ENCODE measurements at places on chromosomes 7 and 10.

- DNase-seq = no peak
Observed at GRCh38 chr7:49398746-49399145, 374.7 kb upstream of the VWC2 start.

DNA sequence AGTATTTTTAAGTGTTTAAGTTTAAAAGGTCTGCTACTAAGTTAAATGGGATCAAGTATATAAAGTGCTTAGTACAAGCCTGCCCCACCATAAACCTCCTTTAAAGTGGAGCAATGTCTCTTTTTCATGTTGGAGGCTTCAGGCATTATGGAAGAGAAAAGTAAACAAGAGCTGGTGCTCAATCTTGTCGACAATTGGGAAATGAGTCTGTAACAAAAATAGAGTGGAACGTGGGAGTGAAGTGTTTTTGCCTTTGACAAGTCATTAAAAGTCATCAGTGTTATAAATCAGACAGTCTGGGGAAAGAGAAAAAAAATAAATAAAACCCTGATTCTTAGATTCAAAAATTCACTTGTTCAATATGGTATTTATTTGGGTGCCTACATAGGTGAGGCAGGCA lies 44.7 kb downstream of the DNAJC12 start:
- no peak for DNase-seq

DNA sequence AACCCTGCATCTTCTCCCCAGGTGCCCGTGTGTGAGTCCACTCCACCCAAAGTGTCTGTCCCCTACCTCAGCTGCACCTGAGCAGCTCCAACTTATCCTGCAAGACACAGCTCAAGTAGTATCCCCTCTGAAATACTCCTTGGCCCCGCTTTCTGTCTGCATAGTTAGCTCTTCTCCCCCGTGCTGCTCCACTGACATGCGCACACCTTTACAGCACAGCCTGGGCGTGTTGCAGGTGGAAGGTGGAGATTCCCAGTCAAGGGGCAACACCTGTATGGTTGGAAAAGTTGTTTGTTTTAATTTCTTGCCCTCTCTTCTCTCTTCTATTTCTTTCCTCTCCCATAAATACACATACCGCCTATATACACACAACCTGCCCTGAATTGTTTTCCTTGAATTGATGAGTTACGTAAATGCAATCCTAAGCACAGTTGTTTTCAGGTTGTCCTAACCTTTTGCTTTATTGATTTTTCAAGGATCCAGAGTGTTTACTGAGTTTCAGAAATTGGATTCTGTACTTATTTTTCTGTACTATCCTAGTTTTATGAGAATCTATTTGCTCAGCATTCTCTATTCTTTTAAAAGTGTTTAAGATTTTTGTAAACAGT lies 14.9 kb downstream of the MET start:
- no peak for DNase-seq

DNA sequence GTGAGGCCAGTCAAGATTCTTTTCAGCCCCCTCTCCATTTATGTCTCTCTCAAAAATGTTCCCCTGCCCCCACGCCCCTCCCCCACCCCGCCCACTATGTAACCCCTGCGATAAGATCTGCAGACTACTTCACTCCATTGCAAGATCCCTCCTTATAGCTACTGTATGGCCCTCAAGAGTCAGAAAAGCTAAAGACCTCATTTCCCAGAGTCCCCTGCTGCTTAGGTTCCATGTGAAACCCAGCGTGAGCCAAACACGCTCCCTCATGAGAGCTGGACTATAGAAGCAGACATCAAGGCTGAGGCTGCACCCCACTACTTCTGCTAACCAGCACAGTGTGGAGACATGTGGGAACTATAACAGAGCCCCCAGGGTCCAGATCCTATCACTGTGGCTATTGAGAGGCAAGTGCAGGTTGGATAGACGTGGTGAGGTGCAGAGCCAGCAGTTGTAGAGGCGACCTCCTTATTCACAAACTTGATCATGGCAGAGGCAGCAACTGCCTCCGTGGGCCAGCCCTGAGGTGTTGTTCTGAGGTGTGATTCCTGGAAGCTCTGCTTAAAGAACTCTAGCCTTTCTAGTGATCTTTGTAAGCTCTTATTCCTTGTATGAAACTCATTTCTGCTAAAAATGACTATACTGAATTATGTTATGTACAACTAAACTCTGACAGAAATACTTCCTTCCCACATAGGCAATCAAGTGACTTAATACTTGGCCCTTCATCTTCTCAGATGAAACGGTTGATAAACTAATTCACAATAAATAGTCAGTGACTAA lies 117.0 kb upstream of the ARID5B start:
- DNase-seq = no peak

GRCh38 chr7:3821488-3821887 lies 520.4 kb downstream of the SDK1 start:
- DNase-seq = no peak

DNA sequence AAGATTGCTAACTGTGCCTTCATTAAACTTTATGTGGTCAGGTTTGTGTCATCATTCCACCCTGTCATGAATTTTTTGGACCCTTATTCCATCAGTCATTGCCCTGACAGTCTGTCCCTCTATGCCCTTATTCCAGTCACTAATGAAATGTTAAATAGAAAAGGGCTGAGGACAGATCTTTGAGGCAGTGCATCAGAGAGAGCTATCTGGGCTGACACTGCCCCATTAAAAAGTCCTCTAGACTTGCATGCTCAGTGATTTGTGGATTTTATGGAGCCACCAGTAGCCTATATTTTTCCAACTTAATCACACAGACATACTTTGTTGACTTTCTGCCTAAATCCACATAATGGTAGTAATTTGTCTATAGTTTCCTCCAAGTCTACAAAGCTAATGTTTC lies 264.7 kb upstream of the YAE1 start:
- DNase-seq = no peak

GRCh38 chr10:30600005-30600404 lies 29.5 kb downstream of the LYZL2 start:
- no peak for DNase-seq

GRCh38 chr7:235576-236395 lies 43.4 kb downstream of the FAM20C start:
- DNase-seq = no peak

DNA sequence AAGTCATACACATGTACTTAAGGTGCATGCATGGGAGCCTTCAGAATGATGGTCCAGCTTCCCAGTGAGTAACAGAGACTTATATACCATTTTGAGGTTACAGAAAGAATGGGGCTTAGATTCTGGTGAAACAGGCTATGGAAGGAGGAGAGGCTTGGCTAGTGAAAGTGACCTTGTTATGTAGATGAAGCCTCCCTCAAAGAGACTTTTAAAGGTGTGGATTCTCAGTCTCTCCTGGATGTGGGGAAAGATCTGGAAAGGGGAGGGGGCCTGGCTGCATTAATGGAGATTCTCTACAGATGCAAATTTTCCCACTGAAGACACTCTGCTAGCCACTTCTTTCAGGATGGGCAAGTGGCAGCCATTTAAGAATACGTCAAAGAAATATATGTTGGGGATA lies 5.5 kb downstream of the RASSF4 start:
- no peak for DNase-seq

DNA sequence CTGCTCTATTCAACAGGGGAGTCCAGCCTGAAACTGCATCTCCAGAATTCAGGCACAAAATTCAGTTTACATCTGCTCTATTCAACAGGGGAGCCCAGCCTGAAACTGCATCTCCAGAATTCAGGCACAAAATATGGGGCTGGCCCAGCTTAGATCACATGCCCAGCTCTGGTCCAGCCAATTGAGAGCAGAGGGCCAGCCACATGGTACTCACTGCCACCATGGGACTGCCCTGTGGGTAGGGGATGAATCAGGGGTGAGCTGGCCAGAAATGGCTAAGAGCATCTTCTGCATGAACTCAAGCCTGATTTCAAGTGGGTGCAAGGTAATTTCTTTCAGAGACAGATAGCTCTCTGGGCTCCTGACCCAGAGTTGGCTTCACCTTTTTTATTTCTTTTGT lies 156.6 kb upstream of the LYZL2 start:
- no peak for DNase-seq

DNA sequence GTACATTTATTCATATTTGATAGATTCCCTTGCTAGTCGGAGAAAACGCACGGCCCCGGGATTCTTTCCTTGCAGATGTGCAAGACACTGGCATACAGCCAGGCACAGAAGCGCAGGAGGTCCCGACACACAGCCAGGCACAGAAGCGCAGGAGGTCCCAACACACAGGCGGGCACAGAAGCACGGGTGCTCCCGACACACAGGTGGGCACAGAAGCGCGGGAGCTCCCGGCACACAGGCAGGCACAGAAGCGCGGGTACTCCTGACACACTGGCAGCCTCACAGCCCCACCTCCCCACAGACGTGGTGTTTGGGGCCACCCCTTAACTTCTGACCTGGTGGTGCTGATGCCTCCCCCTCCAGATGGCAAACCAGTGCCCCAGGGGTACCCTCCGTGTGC lies 237.3 kb downstream of the ZMYND11 start:
- no peak for DNase-seq

GRCh38 chr7:80087051-80087770 lies 47.4 kb upstream of the GNAI1 start:
- no peak for DNase-seq

- DNase-seq = no peak
Observed at GRCh38 chr7:29359482-29360093, 165.0 kb downstream of the CHN2 start.

- no peak for DNase-seq
Observed at GRCh38 chr7:15916681-15917380, 230.3 kb upstream of the MEOX2 start.

DNA sequence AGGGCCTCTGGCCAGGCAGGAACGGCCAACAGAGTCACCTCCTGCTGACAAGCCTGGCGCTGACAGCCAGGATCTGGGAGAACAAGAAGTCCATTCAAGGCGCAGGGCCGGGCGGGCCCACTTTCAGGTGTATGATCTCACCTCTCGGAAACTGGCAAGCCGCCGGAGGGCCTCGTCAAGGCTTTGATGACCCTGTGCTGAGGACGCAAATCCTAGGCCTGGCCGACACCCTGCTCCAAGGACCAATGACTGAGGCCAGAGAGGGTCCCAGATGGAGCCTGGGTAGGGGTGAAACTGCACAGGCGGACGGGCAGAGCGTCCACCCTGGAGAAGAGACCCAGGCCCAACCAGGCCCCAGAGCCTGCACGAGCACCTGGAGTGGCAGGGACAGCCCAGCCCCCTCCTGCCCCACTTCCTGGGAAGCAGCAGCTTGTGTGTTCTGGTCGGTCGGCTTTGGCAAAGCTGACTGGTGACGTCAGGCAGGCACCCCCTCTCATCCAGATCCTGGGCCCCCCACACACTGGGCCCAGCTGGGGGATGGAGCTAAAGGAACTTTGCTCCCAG lies 30.6 kb downstream of the MYL10 start:
- no peak for DNase-seq

GRCh38 chr7:106138776-106139175 lies 26.7 kb upstream of the SYPL1 start:
- no peak for DNase-seq

- no peak for DNase-seq
Observed at GRCh38 chr7:107201795-107202450, 33.1 kb downstream of the HBP1 start.

DNA sequence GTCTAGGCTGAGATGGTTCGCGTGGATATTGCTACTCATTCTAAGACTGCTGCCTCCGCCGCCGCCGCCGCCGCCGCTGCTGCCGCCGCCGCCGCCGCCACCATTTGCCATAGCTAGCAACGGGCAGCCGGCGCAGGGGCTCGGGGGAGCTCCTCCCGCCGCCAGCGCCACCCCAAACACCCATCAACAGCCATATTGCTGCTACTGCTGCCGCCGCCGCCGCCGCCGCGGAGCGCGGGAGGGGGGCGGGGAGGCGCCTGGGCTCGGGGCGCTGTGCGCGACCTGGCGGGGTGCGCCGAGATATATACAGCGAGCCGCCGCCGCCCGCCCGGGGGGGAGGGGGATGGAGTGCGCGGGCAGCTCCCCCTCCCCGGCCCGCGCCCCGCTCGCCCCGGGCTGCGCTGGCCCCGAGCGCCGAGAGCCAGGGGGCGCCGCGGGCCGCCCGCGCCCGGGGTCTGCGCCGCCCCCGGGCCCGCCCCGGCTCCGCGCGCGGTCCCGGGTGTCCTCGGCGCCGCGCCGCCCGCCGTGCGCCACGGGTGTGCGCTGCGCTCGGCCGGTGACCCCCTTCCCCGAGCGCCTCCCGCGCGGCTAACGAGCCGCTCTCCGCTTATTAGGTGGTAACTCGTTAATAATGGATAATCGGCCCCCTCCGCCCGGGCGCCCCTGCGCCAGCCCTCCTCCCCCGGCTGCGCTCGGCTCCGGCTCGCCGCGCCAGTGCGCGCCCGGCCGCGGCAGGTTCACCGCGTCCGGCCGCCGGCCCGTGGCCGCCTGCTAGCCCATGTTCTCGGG lies at the start of gene KCNMA1:
Gene KCNMA1, minus strand, starts transcription at position 277 of the 789 bp plus-strand sequence.
- DNase-seq = no peak

GRCh38 chr7:5584821-5585220 lies 161.2 kb upstream of the TNRC18 start:
- no peak for DNase-seq

DNA sequence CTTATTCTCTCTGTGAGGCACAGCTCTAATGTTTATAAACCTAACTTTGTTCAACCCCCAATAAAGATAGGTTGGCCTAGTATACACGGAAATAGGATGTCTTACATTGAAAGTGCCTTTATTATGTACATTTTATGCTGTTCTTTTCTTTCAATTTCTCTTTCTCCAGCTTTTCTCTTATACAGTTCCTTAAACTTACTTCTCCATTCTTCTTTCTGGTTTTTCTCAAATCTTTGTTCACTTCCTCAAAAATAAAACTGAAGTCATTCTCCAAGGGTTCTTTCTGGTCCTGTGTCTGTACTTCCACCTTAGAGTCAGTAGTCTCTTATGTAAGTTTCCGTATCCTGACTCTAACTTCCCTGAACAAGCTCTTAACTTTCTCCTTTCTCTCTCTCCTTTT lies 29.2 kb upstream of the NAMPT start:
- DNase-seq = no peak

GRCh38 chr10:124315591-124316270 lies 103.0 kb downstream of the OAT start:
- no peak for DNase-seq

GRCh38 chr7:122211362-122211761 lies 67.3 kb upstream of the AASS start:
- no peak for DNase-seq

- DNase-seq = no peak
Observed at GRCh38 chr10:131946880-131947279, 34.8 kb downstream of the BNIP3 start.

DNA sequence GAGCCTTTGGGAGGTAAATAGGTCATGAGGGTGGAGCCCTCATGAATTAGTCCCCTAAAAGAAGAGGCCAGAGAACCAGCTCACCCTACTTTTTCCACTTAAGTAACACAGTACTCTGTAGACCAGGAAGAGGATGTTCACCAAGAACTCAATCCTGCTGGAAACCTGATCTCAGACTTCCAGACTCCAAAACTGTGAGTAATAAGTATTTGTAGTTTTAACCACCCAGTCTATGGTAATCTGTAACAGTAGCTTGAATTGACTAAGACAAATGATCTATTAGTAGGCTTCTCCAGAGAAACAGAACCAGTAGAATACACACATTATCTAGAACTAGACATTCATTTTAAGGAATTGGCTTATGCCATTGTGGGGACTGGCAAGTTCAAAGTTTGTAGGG lies 51.5 kb downstream of the ANKMY2 start:
- DNase-seq = no peak
